Parietal lobe (tissue), 2 donors: ENCODE measurements at places on chromosomes 1 and 21. TPM values are rescaled to one million over a fixed set of nuclear protein-coding genes. Genes with fewer than 3 reads are reported as not detected.

The BSND gene
- not detected for total RNA-seq

The DIRAS3 gene
- 1.9 TPM for total RNA-seq

The ERICH3 gene
- 36.9 TPM for total RNA-seq

The DCDC2B gene
- not detected for total RNA-seq

The UQCRHL gene
- total RNA-seq: 1.9 TPM

The CD1D gene
- total RNA-seq: 0.94 TPM

The NTMT2 gene
- total RNA-seq: 0.63 TPM

The SIKE1 gene
- total RNA-seq: 93.0 TPM

The HHAT gene
- 3.4 TPM for total RNA-seq

The SRGAP2C gene
- total RNA-seq: 82.3 TPM

The NUP210L gene
- 0.31 TPM for total RNA-seq

The LIN28A gene
- total RNA-seq: not detected

The CCDC28B gene
- 31.3 TPM for total RNA-seq

The HSD3B2 gene
- total RNA-seq: not detected

The ANXA9 gene
- total RNA-seq: not detected
